HuH-7.5 (cell line): ENCODE measurements at places on chromosomes 4 and X.

DNA sequence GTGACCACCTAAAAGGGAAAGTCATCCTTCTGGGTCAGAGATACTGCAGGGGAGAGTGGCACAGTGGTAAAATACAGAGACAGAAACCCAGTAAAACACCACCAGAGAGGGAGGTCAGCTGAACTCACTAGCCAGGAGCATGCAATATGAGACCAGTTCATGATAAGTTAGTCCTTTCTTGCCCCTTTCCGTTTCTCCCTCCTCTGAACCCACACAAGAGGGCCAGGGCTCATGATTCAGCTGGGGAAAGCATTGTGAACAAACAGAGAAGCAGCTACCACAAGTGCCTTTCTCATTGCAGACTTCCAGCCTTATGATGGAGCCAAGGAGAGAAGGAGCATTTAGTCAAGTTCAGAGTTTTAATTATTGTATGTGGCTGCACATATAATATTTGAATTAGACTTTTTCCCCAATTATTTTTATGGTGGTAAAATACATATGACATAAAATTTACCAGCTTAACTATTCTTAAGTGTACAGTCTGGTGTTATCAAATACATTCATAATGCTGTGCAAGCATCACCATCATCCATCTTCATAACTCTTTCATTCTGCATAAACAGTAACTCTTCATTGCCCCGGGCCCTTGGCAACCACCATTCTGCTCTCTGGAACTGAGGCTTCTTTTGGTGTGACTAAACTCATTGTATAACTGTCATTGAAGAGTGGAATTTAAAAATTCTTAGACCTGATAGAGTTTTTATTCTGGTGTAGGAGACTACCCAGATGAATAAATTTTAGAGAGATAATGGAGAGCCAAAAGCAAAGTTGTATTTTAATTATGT, 114.6 kb downstream of the DDIT4L start:
- no peak for DNase-seq

DNA sequence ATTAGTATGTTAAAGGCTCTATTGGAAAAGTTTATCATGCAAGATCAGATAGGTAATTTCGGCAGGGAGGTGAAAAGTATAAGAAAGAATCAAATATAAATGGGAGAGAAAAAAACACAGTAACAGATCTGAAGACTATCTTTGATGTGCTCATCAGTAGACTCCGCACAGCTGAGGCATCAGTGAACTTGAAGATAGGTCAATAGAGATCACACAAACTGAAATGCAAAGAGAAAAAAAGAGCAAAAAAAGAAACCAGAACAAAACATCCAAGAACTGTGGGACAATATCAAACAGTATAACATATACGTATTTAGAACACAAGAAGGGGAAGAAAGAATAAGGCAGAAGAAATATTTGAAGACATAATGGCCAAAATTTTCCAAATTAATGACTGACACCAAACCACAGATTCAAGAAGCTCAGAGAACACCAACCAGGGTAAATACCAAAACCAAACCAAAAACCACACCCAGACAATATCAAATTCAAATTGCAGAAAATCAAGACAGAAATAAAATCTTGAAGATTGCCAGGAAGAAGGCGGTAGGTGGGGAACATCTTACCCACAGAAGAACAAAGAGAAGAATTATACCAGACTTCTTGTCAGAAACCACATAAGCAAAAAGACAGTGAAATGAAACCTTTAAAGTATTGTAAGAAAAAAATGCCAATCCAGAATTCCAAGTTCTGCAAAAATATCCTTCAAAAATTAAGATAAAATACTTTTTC, 29.1 kb downstream of the PFKFB1 start:
- DNase-seq = no peak

- no peak for DNase-seq
Measured at GRCh38 chr4:82785611-82786400, 12.8 kb downstream of the SCD5 start.

GRCh38 chrX:107741404-107741790, 34.2 kb downstream of the TSC22D3 start:
- no peak for DNase-seq

GRCh38 chr4:20445933-20446723, 194.4 kb downstream of the SLIT2 start:
- DNase-seq = no peak

- no peak for DNase-seq
Measured at GRCh38 chr4:142331646-142332045, 514.5 kb downstream of the INPP4B start.

DNA sequence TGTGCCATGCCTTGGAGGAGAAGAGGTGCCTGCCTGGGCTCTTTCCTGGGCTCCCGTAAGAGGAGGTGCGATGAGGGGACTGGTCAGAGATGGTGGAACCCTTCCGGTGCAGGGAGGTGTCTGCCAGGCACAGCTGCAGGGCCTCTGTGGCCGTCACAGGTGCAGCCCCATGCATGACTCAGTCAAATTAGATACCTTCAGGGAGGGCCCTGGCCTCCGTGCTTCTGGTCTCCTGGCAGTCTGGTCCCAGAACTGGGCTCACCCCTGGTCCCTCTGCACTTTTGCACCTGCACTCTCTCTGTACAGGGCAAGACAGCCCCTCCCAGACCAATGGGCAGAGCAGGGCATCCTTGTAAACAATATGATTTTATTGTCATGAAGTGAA, 49.9 kb upstream of the LRPAP1 start:
- no peak for DNase-seq

DNA sequence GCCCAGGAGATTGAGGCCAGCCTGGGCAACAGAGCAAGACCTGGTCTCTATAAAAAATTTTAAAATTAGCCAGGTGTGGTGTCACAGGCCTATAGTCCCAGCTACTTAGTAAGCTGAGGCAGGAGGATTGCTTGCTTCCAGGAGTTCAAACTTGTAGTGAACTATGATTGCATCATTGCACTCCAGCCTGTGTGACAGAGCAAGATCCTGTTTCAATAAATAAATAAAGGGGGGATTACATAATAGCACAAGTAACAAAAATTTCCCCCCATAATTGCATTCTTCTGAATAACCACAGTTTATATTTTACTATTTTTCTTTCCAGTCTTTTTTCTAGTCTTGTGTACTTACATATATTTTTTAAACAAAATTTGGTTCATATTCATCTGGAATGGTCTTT, 135.6 kb downstream of the CHIC2 start:
- DNase-seq = no peak

DNA sequence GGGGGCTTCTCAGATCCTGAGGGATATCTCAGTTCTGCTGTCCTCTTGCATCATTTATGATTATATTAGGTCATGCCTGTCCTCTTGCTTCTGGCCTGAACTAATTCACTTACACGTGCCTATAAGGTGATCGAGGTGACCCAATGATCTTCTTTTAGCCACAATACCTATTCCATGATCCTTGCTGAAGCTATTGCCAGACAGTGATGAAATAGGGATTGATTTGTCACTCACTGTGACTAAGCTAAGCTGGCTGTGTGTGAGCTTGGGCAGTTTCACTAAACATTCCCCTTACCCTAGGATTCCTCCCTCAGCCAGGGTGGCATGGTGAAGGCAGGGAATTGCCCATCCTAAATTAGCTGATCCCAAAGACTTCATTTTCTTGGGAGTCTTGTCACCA, 19.0 kb downstream of the HADH start:
- DNase-seq = no peak

DNA sequence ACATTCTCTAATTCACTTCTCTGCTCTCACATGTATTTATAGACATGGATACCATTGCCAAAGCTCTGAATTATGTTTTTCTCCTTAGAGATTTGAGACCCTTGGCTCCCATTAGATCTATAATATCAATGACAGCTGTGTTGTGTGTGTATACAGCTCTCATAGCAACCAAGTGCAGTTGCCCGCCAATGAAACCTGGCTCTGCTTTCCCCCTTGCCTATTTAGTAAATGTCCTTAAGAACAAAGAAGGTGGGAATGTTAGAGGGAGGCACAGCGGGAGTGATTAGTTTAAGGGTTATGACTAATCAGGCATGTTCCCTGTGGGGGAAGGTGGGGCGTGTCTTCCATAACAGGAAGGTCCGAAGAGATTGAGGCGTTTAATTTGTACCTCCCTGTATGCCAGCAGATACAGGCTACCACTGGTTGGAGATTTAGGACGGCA, 100.5 kb upstream of the TBC1D9 start:
- DNase-seq = no peak

DNA sequence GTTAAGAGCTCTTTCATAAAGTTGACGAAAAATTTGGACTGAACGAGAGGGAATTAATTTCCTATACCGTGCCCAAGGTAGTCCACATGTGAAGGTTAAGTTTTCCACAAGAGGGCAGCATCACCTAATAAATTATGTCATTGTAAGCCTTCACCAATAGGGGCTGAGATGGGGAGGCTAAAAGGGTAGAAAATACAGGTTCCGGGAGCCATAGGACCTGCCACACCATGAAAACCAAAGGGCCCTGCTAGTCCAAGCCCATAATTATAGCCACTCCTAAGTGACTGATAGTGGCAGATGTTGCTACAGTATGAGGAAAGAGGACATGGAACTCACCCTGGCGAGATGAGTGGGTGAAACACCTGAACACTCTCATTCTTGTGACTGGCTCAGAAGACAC, 122.2 kb downstream of the SHROOM4 start:
- DNase-seq = peak; percentile 22

DNA sequence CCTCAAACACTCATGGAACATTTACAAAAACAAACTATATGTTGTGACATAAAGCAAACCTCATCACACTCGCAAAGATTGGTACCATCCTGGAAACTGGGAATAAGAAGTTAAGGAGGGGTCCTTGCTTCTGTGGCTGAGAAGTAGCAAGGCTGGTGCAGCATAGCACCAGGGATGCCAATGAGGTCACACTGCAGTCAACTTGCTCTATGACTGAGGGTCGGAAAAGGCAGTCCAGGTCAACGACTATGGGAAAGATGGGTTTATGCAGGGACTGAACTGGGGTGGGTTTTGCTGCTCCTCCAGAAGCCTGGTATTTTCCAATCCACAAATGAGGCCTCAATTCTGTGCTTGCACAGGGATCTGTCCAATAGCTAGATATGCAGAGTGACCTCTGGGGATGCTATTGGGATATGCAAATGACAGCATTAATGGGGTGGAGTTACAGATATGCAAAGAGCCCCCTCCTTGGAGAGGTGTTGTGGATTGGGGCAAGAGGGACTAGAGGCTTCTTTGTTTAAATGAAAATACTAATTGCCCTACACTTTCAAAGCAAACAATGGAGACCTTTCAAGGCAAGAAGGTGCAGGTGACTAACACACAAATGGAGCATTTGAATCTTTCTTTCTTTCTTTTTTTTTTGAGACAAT, 7.2 kb upstream of the IL13RA1 start:
- DNase-seq = no peak

DNA sequence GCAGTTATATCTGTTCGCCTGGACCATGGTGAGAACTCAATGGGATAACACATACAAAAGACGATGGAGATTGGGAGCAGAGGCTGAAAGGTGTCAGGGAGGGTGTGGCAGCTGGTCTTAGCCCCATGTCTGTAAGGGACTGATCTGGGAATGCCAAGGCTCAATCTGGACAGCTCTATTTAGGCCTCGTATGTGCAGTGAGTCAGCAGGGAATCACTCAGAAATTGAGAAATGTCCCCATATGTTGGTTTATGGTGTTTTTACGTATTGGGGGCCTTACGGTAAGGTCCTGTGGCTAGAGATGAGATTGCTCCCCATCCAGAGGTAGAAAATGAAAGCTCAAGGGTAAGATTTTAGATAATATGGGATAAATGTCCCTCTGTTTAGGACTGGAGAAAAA, 71.4 kb upstream of the TTC29 start:
- DNase-seq = no peak

DNA sequence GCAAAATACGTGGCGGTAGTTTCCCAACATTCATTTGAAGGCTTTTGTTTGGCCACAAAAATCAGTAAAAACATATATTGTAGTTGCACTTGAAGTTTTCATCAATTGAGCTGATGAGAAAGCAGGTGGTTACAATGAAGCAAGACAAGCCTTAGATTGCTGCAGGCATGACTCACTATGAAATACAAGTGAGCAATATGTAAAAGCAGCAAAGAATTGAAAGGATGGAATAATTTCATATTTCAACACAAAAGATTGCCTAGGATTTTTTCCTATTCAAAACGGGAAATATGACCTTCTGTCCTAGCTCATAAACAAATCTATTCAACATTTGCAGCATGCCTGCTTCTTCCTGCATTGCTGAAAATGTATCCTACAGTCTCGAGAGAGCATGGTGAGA, 190.9 kb upstream of the BANK1 start:
- no peak for DNase-seq
